Non-pigmented ciliary epithelial cell (primary cell): ENCODE measurements at places on chromosomes 5 and 9.

GRCh38 chr5:37839407-37840052 is at the start of gene GDNF:
Gene GDNF, minus strand, starts transcription at chr5:37840041. Its CDS starts 5,245 bp downstream, at chr5:37834796.
- no peak for DNase-seq

- no peak for DNase-seq
Observed at GRCh38 chr9:123637945-123638634, 282.1 kb downstream of the CRB2 start.

- no peak for DNase-seq
Observed at GRCh38 chr5:147474140-147474539, 35.7 kb downstream of the DPYSL3 start.

- no peak for DNase-seq
Observed at GRCh38 chr9:123348317-123348992, 7.5 kb upstream of the CRB2 start.

GRCh38 chr5:143031781-143032580 is 261.8 kb downstream of the ARHGAP26 start:
- DNase-seq: no peak

GRCh38 chr9:131416509-131416908 is 22.6 kb downstream of the PRRC2B start:
- no peak for DNase-seq

- no peak for DNase-seq
Observed at GRCh38 chr5:170469414-170469813, 34.4 kb upstream of the KCNIP1 start.

DNA sequence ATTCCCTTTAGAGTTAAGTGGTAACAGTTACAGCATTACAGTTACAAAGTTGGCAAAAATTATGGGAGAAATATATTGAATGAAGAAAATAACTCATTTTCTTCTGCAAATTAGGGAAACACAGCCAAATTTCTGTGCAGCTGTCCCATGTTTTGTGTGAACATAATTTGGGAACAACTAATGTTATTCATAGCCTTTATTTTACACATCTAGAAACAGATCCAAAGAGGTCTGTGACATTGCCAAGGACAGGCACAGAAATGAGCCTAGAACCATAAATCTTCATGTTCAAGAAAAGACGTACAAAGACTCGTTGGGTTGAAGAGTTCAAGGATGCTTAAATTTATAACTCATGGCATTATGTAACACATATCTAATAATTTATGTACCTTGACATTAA is 114.1 kb upstream of the TXNDC8 start:
- no peak for DNase-seq

GRCh38 chr5:146042628-146043279 is 62.6 kb downstream of the PLAC8L1 start:
- DNase-seq: peak; percentile 37

DNA sequence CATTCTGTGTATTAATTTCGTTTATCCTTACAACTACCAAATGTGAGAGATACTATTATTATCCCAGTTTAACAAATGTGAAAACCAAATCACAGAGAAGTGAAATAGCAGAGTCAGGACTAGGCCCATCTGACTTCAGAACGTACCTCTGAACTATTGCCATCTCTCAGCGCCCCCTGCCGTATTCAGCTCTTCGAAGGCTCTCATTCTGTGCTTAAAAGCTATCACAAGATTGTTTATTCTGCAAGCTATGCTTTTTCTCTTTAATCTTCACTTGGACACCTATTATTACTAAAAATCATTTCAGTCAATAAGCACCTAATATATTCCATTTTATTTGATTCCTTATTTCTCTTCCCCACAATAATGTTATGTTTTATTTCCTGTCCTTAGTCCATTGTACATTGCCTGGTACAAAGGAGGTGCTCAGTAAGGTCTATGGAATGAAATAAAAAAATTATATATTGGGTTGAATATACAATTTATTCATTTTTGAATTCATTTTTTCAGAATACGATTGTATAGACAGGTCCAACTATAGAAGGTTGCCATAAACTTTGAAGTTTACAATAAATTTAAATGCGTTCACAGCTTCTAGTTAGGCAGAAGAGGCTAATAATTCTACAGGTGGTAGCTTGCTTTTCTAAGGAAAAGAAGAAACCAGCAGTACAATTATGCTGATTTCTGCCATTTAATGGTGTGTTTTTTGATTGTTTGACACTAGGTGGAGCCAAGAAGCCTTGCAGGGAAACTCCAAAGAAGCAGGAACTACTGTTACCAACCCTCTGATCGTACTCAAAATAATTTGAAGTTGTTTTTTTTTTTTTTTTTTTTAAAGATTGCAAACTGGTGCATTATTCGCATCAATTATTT is 202.2 kb upstream of the DMRTA1 start:
- DNase-seq: no peak

DNA sequence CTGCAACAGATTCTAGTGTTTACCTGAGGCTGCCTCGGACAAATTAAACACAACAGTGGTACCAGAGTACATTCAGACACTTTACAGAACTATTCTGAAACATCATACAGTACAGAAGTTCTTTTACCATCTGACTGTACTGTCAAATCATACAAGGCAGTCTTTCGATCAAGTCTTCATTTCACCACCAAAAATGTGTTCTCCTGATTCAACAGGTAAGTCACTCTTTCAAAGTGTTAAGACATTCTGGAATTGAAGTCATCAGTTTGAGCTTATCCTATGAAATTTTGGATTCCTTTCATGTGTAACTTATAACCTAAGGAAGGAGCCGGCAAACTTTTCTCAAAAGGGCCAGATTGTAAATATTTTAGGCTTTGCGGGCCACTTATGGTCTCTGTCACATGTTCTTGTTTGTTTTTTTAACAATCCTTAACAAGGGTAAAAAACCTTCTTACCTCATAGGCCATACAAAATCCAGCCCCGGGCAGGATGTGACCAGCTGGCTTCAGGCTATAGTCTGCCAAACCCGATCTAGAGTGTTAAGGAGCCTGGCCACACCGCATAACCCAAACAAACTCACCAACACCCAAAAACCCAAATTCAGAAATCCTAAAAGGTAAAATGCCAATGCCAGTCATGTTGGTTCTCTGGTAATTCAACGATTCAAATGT is 151.6 kb downstream of the DENND1A start:
- DNase-seq: no peak

DNA sequence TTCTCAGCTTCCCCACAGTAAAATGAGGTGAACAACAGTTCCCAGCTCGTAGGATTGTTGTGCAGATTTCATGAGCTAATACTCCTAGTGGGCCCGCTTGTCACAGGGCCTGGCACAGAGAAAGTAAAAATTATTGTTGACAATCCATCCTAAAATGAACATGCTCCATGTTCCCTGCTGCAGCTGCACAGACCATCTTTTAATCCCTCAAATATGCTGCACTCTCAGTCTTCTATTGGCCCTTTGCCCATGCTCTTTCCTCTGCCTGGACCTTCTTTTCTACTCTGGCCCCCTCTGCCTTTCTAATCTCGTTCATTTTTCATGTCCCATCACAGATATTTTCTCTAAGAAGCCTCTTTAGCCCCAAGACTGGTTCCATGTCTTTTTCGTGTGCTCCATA is 117.7 kb upstream of the NR3C1 start:
- DNase-seq: no peak

GRCh38 chr9:6149315-6149714 is 66.3 kb upstream of the IL33 start:
- DNase-seq: no peak

DNA sequence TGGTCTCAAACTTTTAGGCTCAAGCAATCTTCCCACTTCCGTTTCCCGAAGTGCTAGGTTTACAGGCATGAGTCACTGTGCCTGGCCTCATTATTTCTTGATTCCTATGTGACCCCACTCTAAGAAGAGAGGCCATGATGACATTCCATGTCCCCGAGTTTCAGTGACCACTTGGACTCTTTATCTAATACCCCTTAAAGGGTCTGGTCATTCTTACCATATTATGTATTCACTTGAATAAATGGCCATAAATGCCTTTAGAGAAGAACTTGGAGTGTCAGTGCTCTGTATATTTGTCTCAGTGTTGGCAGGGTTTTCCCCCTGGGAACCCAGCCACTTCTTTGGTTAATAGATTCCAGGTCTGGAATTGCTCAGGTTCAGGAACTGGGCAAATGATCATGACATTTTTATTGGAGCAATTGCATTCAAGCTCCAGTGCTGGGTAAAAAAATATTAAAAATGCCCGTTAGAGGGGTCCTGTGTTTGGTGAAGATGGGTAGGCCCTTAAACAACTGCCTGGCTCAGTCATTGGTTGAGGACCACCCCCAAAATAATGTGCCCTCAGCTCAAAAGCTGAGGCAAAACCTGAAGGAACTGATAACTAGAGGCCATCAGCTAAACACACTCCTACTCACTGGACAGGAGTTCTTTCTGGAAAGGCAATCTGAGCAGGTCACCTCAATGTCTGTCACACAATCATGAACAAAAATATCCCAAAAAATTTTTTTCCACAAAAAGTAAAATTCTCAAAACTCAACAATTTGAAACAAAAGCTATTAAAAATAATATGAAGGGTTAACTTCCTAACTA is 186.6 kb upstream of the ZNF608 start:
- no peak for DNase-seq

DNA sequence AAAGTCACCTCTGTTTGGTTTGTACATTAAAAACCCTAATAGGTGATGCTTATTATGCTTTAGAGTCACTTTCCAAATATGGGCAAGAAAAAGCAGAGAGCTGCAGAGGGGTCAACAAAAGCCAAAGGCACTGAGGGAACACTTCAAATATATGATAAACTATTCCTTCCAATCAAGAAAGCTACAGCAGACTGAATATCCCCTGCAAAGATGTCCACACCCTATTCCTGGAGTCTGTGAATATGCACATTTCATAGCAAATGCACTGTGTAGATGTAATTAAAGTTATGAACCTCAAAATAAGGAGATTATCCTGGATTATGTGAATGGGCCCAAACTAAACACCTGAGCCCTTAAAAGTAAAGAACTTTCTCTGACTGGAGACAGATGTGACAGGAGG is 74.3 kb downstream of the ABCA1 start:
- no peak for DNase-seq

DNA sequence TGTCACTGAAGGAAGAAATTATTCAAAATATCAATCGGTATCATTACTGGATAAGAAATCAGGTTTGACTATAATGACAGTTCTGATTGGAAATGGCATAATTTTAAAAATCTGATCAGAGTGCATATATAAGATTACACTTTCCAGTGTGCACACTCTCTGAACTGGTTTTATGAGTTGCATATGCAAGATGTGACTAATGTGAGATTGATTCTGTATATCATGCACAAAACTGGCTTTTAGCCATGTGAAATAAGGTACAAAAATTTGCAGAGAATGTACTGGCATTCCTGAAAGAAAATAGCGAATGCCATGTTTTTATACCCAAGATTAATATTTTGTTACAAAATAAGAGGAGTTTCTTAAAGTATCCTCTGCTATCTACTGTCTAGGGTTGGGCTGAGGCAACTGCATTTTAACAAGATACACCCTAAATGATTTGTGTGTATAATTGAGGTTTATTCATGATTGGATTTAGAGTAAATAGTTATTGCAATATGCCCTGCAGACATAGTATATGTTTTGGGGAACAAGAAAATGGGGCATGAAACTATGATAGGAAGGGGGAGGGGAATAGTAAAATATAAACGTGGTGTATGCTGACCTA is 70.7 kb downstream of the LNPEP start:
- no peak for DNase-seq

DNA sequence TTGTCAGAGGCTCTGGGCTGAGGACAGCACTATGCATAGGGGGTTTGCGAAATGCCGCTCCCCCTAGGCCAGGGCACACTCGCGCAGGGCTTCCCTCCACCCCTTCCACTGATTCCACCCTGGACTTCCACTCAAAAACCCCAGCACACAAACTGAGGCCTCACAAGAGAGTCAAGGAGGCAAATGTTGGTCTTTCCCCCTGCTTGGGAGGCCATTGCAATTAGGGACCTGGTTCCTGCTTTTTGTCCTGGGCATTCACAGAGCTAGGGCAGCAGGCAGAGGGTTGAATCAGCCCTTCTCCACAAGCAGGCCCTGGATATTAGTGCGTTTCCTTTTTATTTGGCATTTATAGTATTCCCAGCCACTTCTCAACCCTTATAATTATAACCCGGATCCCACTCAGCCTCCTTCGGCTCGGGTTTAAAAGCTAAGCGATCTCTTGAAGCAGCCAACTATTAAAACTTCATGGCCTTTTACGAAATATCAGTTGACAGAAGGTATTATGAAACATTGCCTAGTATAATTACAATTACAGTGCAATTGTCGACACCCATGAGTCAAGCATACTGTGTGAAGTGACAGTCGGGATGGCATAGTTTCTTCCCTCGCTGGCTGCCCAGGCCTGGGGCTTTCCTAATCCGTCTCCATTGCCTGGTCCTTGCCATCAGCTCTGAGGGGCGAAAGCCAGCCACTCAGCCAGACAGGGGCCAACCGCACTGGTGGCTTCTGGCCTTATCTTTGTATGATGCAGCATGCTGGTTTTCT is 285.5 kb upstream of the MAP3K1 start:
- DNase-seq: no peak

- no peak for DNase-seq
Observed at GRCh38 chr5:3126639-3127038, 375.2 kb upstream of the IRX2 start.

- no peak for DNase-seq
Observed at GRCh38 chr9:88535226-88536022, 446 bp downstream of the NXNL2 start.

- DNase-seq: no peak
Observed at GRCh38 chr5:116153687-116154174, 68.9 kb downstream of the COMMD10 start.

GRCh38 chr5:61256474-61256873 is 75.6 kb upstream of the ZSWIM6 start:
- DNase-seq: no peak
